ENCODE measurements at places on chromosomes 7 and 10. TPM values are rescaled to one million over a fixed set of nuclear protein-coding genes. Genes with fewer than 3 reads are reported as not detected.

PON1 gene
- 0.97 TPM for total RNA-seq

AEBP1 gene
- 27.3 TPM for total RNA-seq

DNA sequence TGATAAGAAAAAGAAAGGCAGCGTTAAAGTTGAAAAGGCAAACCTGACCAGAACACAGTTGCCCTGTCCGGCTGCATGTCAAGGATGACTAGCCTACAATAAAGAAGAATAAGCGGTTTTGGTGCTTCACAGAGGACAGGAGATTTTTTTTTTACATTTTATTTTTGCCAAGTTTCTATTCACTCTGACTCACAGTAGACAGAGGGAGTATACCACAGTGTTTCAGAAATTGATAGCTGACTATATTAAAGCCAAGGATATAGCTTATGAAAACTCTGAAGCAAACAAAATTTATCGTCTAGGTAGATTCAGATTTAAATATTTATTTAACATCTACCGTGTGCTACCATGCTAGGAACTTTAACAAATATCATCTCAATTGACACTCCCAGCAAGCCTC is 16.9 kb upstream of the POLR1F start:
- no peak for DNase-seq

DNA sequence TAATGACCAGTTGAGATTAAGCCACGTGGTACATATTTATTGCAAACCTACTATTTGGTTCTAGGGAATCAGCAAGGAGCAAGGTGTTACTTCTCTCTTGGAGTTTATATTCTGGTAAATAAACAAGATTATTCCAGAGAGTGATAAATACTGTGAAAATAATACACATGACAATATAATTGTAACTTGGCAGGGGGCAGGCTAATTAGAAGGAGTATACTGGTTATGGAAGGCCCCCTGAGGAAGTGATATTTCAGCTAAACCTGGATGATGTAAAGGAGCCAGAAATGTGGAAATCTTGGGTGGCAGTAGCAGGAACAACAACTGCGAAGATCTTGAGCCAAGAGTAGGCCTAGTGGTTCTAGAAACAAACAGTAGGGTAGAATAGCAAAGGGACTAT is 111.8 kb downstream of the SDK1 start:
- DNase-seq: no peak

GRCh38 chr7:101321491-101322401 is at the start of gene IFT22:
Gene IFT22 (minus strand): TSS chr7:101321812. CDS start chr7:101321709, 103 bp downstream.
- peak; percentile 95 for DNase-seq

DNA sequence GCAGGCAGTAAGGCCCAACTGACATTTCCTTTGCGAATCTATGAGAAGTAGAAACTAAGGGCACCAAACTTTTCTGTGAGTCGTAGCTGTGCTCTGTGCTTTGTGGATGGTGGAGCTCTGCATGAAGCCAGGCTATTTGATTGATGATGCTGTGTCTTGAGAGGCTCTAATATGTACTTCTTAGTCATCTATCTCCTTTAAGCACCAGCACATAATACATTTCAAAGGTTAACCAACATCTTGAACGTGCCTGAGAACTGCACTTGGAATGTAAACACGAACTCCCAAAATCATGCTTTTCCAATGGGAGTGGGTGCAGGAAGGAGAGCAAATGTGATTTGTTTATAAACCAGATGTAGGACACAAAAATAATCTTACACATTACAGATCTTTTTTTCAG is 411.6 kb downstream of the PARD3 start:
- no peak for DNase-seq

DNA sequence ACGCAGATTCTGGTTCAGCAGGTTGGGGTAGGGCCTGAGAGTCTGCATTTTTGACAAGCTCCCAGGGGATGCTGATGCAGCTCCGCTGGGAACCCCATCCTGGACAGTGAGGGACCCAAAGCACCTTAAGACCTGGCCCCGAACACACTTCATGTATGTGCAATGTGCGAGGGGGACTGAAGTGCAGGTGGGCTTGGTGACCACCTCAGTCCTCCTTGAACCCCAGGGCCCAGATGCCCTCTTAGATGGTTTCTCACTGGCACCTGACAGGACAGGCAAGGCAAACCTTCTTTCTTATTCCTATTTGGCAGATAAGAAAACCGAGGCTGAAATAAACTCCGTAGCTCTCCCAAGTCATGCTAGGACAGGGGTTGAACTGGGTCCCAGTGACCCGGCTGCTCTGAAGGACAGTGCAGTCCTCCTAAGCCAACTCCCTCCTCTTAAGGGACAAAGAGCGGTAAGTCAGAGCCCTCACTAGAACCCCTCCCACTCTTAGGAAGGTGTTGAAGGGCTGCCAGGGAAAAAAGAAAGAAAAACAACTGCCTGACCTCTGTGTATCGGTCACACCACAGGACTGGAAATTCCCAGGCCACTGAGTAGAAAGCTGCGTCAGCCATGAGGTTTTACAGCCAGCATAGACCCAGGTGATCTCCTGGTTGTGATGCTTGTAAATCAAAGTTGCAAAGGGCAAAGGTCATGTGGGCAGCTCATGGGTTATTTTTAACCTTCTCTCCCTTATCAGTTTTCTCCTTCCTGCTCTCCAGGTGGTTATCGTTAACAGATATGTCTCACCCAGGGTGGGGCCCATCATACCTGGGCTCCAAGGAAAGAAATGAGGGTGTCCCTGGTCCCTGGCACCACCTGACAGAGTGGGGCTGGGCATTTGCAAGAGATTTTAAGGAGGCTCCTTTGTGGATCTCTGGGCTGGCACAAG is 90.9 kb upstream of the SMNDC1 start:
- no peak for DNase-seq

HELLS gene
- 10.9 TPM for total RNA-seq

DNA sequence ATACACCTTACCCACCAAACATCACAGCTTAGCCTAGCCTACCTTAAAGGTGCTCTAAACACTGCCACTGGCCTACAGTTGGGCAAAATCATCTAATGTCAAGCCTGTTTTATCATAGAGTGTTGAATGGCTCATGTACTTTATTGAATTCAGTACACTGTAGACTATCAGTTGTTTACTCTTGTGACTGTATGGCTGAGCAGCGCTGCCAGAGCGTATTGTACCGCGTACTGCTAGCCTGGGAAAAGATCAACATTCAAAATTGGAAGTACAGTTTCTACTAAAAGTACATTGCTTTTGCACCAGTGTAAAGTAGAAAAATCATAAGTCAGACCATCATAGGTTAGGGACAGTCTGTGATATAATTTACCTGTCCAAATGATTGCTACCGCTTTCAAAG is 226.8 kb downstream of the PRPF18 start:
- no peak for DNase-seq
